ENCODE measurements at places on chromosomes 3 and 15. TPM values are rescaled to one million over a fixed set of nuclear protein-coding genes. Genes with fewer than 3 reads are reported as not detected.

The GP9 gene
- not detected for total RNA-seq

The CD96 gene
- 176 TPM for total RNA-seq

The CACNA2D3 gene
- total RNA-seq = not detected

The GP5 gene
- total RNA-seq = 1.4 TPM

The OCA2 gene
- total RNA-seq = not detected

The CLDN1 gene
- not detected for total RNA-seq

The MLH1 gene
- total RNA-seq = 31.7 TPM

The CSPG5 gene
- 0.51 TPM for total RNA-seq

The CCR3 gene
- not detected for total RNA-seq

The MYZAP gene
- 2.1 TPM for total RNA-seq

GRCh38 chr3:173986861-173987410 is 589.4 kb downstream of the NLGN1 start:
- no peaks in the 10 kb centered on the region for H3K27me3 ChIP-seq
- H3K27ac ChIP-seq = no peak overlapping the region
- H3K4me1 ChIP-seq = no peaks in the 10 kb centered on the region
- DNase-seq = no peak
- no peak overlapping the region for H3K4me3 ChIP-seq
- no peaks in the 10 kb centered on the region for H3K36me3 ChIP-seq

DNA sequence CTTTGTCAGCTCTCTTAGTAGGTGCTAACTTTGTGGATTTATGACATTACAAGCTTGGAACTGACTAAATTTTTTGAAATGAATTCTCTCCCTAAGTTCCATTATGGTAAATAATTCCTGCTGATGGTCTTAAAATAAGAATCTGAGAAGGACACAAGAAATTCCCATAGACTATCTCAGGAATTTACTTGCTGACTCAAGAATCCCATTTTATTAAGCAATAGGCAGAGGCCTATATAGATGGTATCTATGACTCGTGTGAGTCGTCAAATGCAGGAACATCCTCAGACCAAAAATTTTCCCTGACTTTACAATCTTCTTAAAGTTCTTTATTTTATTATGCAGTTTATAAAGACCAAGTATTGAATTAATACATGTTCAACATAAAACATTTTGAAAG is 30.7 kb upstream of the CBLB start:
- no peak overlapping the region for H3K27ac ChIP-seq
- H3K4me3 ChIP-seq = no peak overlapping the region
- H3K36me3 ChIP-seq = no peaks in the 10 kb centered on the region
- no peaks in the 10 kb centered on the region for H3K4me1 ChIP-seq

DNA sequence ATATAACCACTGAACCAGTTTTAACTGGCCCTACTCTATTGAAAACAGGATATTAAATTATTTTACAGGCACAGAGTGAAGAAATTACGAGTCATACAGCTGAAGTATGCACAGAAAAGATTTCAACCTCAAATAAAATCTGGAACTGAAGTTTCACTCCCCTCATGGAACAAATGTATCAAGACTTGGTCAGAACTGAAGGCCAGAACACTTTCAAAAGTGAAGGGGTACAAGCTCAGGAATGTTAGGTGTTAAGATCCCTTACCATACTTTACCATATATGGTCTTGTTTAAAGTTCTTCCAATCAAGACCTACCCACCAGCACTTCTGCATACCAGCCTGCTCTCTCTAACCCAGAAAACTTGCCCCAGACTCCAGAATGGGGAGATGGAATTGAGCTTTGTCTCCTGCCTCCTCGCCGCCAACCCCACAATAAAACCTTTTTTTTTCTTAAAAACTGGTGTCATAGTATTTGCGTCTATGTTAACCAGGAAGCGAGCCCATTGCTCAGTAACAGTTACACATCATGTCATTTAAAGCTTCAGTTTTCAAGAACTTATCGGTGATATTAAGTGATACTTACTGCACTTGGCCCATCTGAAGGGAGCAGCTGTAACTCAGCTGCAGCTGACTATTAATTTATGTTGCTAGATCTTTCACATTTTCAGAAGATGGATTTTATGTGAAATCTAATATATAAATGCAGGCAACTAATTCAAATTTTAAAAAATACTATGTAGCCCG is 59.9 kb downstream of the OXSM start:
- H3K36me3 ChIP-seq = no peaks in the 10 kb centered on the region
- DNase-seq = no peak
- H3K4me3 ChIP-seq = no peak overlapping the region
- no peak overlapping the region for H3K27ac ChIP-seq

GRCh38 chr3:55947406-55947805 is 460.3 kb upstream of the WNT5A start:
- no peak for DNase-seq
- H3K36me3 ChIP-seq = no peaks in the 10 kb centered on the region
- no peaks in the 10 kb centered on the region for H3K27me3 ChIP-seq
- no peaks in the 10 kb centered on the region for H3K4me1 ChIP-seq

- H3K36me3 ChIP-seq = no peaks in the 10 kb centered on the region
- no peaks in the 10 kb centered on the region for H3K27me3 ChIP-seq
- no peak overlapping the region for H3K4me3 ChIP-seq
- no peak for DNase-seq
- H3K4me1 ChIP-seq = no peaks in the 10 kb centered on the region
These were observed 769.4 kb upstream of the GOLIM4 start for GRCh38 chr3:168865022-168865551.

GRCh38 chr3:5144316-5144994 is 22.4 kb downstream of the ARL8B start:
- no peak overlapping the region for H3K4me3 ChIP-seq
- DNase-seq = no peak
- no peak overlapping the region for H3K27ac ChIP-seq
- H3K27me3 ChIP-seq = no peaks in the 10 kb centered on the region

GRCh38 chr3:24270204-24270691 is 224.4 kb downstream of the THRB start:
- H3K36me3 ChIP-seq = no peaks in the 10 kb centered on the region
- DNase-seq = no peak
- no peaks in the 10 kb centered on the region for H3K27me3 ChIP-seq
- H3K4me3 ChIP-seq = no peak overlapping the region
- no peak overlapping the region for H3K27ac ChIP-seq

GRCh38 chr3:50734985-50735384 is 60.3 kb downstream of the DOCK3 start:
- DNase-seq = no peak
- no peaks in the 10 kb centered on the region for H3K4me1 ChIP-seq
- H3K4me3 ChIP-seq = no peak overlapping the region

- H3K4me3 ChIP-seq = no peak overlapping the region
- H3K4me1 ChIP-seq = no peaks in the 10 kb centered on the region
- no peak for DNase-seq
- no peaks in the 10 kb centered on the region for H3K36me3 ChIP-seq
These were observed 209.8 kb downstream of the PDCD6IP start for GRCh38 chr3:34008191-34008590.

GRCh38 chr3:45347315-45348000 is 40.9 kb upstream of the LARS2 start:
- no peak overlapping the region for H3K4me3 ChIP-seq
- H3K36me3 ChIP-seq = no peaks in the 10 kb centered on the region
- no peaks in the 10 kb centered on the region for H3K27me3 ChIP-seq
- DNase-seq = no peak
- no peak overlapping the region for H3K27ac ChIP-seq

DNA sequence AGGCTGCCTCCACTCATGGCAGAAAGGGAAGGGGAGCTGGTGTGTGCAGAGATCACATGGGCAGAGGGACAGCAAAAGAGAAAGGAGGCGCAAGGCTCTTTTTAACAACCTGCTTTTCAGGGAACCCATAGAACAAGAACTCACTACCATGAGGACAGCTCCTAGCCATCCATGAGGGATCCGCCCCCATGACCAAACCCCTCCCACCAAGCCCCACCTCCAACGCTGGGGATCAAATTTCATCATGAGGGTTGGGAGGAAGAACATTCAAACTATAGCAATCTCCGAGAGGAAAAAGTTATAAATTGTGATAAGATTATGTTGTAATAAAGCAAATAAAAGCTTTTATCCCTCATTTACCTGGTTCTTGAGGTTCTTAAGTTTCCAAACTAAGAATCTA is 84.7 kb upstream of the LMCD1 start:
- no peak overlapping the region for H3K27ac ChIP-seq
- no peak overlapping the region for H3K4me3 ChIP-seq
- H3K4me1 ChIP-seq = no peaks in the 10 kb centered on the region
- no peaks in the 10 kb centered on the region for H3K36me3 ChIP-seq
- no peaks in the 10 kb centered on the region for H3K27me3 ChIP-seq

DNA sequence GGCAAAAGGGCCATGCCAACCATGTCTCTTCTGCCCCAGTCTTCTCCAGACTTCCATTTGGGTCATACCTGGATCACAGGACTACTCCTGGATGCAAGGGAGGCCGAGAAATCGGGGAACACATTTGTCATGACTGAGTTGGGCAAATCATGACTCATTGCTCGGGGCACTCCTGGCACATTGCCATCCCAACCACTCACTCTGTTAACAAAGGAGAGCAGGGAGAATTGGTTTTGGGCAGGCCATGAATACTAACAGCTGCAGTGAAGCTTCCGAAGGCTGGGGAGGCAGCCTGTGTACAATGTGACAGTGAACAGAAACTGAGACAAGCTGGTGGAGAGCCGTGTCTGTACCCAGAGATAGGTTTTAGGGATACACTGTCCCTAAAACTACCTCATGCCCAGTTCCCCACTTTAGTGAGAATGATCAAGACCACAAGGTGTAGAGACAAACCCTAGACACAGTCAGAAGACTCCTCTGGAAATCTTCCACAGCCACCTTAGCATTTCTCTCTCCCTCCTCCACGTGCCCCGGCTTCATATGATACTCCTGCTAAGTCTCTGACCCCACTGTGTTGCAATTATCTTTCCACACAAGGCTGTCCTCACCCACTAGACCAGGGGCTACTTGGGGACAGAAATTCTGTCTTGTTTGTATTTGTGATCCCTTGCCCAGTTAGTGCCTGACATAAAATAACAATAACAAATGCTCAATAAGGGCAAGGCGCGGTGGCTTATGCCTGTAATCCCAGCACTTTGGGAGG is 10.5 kb upstream of the BUB1B start:
- no peaks in the 10 kb centered on the region for H3K4me1 ChIP-seq
- no peak overlapping the region for H3K27ac ChIP-seq
- H3K36me3 ChIP-seq = no peaks in the 10 kb centered on the region
- DNase-seq = no peak
- H3K4me3 ChIP-seq = no peak overlapping the region

DNA sequence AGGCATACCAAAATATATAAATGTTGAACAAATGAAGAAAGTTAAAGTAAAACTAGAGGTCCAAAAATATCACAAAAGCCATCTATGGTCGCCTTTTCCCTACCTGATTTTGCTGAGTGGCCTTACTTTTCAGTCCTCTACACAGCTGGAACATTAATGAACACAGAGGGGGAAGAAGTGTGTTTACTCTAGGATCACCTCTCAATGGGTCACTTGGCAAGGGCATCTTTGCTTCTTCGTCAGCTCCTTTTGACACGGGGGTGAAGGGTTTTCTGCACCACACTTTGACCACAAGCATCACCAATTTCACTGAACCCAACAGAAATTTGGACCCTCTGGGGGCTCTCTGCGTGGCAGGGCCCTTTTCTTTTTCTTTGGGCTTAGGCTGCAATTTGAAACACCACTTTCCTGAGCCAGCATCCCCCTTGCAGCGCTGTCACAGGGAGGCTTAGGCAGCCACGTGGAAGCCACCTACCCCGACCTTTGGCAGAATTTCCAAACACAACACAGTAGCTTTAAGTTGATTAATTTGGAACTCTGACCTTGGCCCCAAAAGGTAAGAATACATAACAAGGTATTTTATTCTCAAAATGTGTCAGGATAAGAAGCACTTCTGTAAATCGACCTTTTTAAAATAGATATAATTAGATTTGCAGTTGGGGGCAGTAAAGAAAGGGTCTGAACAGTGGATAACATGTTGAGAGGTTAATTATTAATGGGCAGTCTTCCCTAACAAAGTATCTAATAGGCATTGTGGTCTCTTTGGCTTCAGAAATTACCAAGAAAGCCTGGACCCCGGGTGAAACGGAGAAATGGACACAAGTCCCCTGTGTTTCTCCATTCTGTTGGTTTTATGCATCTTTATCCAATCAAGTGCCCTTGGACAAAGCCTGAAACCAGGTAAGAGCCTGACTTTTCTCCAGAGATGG is at the start of gene LIPC:
Gene LIPC, plus strand, starts transcription at position 771 of the 929 bp plus-strand sequence. Its CDS starts 42 bp downstream, at position 813.
- H3K4me3 ChIP-seq = no peak within 1 kb of the TSS
- no peaks in the 10 kb centered on the region for H3K4me1 ChIP-seq
- no peaks in the 10 kb centered on the region for H3K36me3 ChIP-seq
- no peak within 1 kb of the TSS for H3K27ac ChIP-seq
- H3K27me3 ChIP-seq = no peaks in the 10 kb centered on the region

DNA sequence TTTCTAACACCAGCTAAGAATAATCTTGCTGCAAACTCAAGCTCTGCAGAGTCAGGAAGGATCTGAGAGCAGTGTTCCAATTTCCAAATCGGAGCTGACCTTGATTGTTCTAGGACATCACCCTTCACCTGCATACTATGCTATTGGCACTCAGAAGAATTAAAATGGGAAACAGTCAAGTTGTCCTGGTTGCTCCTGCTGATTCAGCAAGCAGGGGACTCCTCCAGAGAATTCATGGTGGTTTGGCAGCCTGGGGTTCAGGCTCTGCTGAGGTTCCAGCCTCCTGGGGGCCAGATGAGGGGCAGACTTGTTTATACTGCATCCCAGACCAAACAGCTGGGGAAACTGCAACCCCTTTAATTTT is 213.7 kb upstream of the ADAMTS9 start:
- H3K36me3 ChIP-seq = no peaks in the 10 kb centered on the region
- no peak overlapping the region for H3K27ac ChIP-seq
- H3K27me3 ChIP-seq = no peaks in the 10 kb centered on the region
- no peaks in the 10 kb centered on the region for H3K4me1 ChIP-seq
- no peak overlapping the region for H3K4me3 ChIP-seq

- no peak overlapping the region for H3K27ac ChIP-seq
- DNase-seq = no peak
- H3K4me1 ChIP-seq = no peaks in the 10 kb centered on the region
- no peak overlapping the region for H3K4me3 ChIP-seq
These were observed 10.1 kb downstream of the AGTR1 start for GRCh38 chr3:148707601-148708380.

DNA sequence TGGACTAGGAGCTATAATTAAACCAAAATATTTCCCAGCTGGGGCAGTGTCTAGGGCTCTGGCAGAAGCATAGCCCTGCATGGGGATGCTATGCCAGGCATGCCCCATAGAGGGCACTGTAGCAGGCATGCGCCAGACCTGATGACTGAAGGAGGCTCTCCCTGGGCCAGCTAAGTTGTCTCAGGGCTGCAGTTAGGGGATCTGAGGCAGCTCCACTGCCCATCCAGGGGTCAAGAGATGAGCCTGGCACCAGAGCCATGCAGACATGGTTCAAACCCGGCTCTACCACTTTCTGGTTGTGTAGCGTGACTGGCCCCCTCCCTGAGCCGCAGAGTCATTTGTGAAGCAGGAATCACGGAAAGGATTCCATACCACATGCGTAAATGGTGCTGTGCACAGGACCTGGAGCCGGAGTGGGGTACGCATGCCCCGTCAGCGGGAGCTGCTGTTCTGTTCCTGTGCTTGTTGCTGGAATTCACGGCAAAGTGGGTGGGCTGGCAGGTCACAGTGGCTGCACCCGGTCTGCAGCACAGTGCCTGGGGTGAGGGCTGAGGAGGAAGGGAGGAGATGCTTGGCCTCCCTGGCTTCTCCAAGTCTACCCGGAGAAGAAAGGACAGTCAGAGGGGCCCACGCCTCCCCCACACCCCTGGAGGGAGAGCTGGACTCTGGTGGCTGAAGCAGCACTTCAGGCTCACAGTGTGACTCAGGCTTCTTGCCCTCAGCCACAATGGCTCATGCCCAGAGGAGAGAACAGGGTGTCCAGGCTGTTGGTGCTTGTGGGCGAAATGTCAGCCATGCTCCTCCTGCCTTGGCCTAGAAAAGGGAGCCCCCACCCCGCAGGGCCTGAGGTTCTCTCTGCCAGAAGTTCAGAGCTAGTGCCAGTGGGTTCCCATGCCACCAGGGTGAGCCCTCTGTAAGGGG is 43.1 kb downstream of the DNASE1L3 start:
- no peaks in the 10 kb centered on the region for H3K27me3 ChIP-seq
- H3K4me3 ChIP-seq = no peak overlapping the region
- H3K4me1 ChIP-seq = no peaks in the 10 kb centered on the region
